Activated CD4-positive, alpha-beta memory T cell treated with anti-CD3 and anti-CD28 coated beads, Interleukin-2, amount 10 ng/mL, durations not matched to agents 7 days and 5 days (primary cell): ENCODE measurements at places on chromosomes 3 and 15. TPM values are rescaled to one million over a fixed set of nuclear protein-coding genes. Genes with fewer than 3 reads are reported as not detected.

DNA sequence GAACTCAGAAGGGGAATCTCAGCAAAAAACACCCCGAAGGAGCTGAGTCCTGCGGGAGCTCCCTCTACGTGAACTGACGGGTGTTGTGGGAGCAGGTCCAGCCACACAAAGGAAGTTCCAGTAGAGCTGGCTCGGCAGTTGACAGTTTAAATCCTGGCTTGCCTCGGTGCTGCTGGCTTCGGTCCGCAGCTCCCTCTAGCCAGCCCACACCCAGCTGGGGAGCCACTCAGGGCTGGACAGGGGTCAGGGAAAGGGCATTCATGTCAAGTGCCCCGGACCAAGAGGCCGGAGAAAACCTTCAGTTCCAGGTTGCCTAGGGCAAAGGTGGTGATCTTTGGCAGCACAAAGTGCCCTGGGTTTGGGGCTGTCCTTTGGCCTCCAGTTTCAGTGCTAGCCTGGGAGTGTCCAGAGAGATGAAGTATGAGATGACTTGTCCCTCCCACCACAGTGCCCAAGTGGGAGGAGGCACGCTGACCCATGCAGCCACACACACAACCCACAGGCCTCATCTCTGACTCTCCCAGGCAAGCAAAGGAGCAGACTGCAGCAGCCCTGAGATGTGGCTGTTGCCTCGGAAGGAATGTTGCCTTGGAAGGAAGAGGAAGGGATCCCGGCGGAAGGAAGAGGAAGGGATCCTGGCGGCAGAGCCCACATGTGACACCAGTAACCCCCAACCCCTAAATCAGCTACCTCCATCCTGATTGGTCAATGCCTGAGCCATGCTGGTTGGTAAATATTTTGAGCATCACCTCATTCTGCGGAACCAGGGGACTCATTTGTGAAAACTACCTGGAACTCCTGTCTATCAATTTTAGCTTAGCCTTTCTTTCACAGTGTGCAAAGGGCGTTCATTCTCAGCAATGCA lies 13.9 kb upstream of the ANPEP start:
- DNase-seq = no peak

GRCh38 chr3:9180764-9181117 lies 68.7 kb downstream of the SRGAP3 start:
- no peak for DNase-seq

- DNase-seq = no peak
These were observed 40.3 kb downstream of the UMPS start for GRCh38 chr3:124770336-124771082.

- no peak for DNase-seq
These were observed 20.5 kb downstream of the IL1RAP start for GRCh38 chr3:190534386-190534785.

DNA sequence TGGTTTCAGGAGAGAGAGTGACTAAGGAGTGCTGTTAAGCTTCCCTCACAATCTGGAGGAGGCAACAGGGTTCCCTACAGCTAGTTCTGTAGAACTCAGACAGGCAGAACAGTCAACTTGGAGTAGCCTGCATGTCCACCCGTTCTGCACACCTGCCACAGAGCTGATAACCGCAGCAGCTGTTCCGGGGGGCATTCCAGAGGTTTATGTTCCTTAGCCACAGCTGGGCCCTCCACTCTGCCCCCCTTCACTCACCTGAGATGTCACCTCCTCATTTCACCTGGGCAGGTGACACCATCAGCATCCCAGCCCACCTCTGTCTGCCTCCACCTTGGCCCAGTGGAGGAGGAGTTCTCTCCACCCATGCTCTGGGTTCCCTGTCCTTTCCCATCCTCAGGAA lies 22.6 kb downstream of the XYLB start:
- no peak for DNase-seq

GRCh38 chr3:135885885-135886284 lies 79.6 kb upstream of the PPP2R3A start:
- no peak for DNase-seq

GRCh38 chr3:151305060-151305774 lies 11.4 kb downstream of the GPR87 start:
- DNase-seq = no peak

GRCh38 chr3:117427081-117427480 lies 717.5 kb downstream of the TUSC7 start:
- DNase-seq = no peak

- no peak for DNase-seq
These were observed 10.5 kb downstream of the CDIN1 start for GRCh38 chr15:36589971-36590370.

GRCh38 chr3:64644483-64644882 lies 43.3 kb downstream of the ADAMTS9 start:
- no peak for DNase-seq

GRCh38 chr3:31831591-31831990 lies 149.5 kb downstream of the OSBPL10 start:
- DNase-seq = no peak

- no peak for DNase-seq
These were observed 17.1 kb downstream of the RBMS3 start for GRCh38 chr3:29297998-29298397.

DNA sequence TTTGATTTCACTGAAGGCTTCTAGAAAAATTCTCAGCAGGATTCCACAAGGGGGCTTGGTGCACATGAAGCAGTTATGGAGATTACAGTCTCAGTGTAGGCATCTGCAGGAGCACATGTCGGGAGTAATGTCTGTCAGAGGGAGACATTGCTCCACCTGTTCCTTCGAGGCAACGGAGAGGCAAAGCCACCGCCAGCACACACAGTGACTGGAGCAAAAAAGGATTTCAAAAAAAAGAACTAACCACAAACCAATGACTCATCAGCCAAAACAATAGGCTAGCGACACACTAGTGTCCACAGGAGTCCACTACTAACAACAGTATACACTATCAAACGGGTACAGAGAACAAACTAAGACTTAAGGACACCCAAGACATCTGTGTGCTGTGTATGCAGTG lies 68.9 kb downstream of the NPTN start:
- DNase-seq = no peak

GRCh38 chr15:59918994-59919951 lies 84.8 kb upstream of the FOXB1 start:
- peak; percentile 67 for DNase-seq

DNA sequence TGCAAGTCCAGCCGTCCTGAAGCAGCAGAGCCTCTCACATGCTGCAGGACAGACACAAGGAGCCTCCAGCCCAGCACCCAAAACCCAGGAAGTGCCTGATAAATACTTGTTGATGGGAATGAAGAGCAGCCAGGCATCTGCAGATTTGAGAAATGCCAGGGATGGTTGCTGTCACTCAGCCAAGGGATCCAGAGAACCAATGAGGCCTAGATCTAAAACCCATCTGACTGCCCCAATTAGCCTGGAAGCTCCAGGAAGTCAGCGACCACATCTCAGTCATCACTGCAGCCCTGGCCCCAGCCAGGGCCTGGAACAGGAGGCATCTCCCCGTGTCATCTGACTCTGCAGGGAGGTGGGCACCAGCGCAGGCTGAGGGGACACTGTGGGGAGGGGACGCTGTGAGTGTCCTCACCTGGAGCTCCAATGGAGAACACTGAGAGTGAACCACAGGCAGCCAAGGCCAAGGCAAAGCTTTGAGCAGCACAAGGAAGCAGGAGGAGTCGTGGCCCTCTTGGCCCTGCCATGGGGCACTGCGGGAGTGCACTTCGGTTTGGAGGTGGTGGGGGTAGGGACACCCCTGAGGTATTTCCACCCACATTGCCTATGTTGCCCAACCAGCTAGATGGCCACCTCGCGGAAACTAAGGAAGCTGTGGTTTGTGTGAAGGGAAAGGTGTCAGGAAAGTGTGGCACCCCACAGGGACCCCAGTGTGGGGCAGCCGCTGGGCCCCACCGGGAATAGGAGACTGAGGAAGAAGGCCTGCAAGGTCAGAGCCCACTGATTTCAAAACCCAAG lies 229.5 kb downstream of the VPS13C start:
- DNase-seq = no peak

GRCh38 chr3:59784164-59784563 lies 734.3 kb upstream of the CFAP20DC start:
- DNase-seq = no peak

CCR3 gene
- 1.9 TPM for total RNA-seq

MASP1 gene
- not detected for total RNA-seq

OR4F6 gene
- total RNA-seq = not detected

GABRR3 gene
- total RNA-seq = not detected

SERPINI2 gene
- not detected for total RNA-seq

ATP1B3 gene
- 120 TPM for total RNA-seq

SCN11A gene
- total RNA-seq = not detected

HDC gene
- total RNA-seq = not detected

FBLN2 gene
- not detected for total RNA-seq

ARPIN gene
- not detected for total RNA-seq
